ENCODE measurements at places on chromosomes 11 and 22. TPM values are rescaled to one million over a fixed set of nuclear protein-coding genes. Genes with fewer than 3 reads are reported as not detected.

GRCh38 chr11:44189986-44190882 is 94.8 kb downstream of the EXT2 start:
- H3K27ac ChIP-seq = no peak overlapping the region
- no peak for DNase-seq
- peaks cover 38% of the 10 kb centered on the region for H3K4me1 ChIP-seq
- peaks cover 37% of the 10 kb centered on the region for H3K36me3 ChIP-seq
- H3K27me3 ChIP-seq = no peaks in the 10 kb centered on the region

GRCh38 chr11:102534261-102534872 is 3.8 kb upstream of the MMP7 start:
- peaks cover 12% of the 10 kb centered on the region for H3K27me3 ChIP-seq
- no peaks in the 10 kb centered on the region for H3K36me3 ChIP-seq
- no peaks in the 10 kb centered on the region for H3K4me1 ChIP-seq
- no peak overlapping the region for H3K4me3 ChIP-seq
- H3K27ac ChIP-seq = no peak overlapping the region
- DNase-seq = no peak

- H3K4me1 ChIP-seq = no peaks in the 10 kb centered on the region
- H3K27me3 ChIP-seq = peaks cover 41% of the 10 kb centered on the region
- no peak for DNase-seq
- no peak overlapping the region for H3K4me3 ChIP-seq
- H3K36me3 ChIP-seq = no peaks in the 10 kb centered on the region
These were observed 402.4 kb downstream of the MN1 start for GRCh38 chr22:27399161-27399560.

DNA sequence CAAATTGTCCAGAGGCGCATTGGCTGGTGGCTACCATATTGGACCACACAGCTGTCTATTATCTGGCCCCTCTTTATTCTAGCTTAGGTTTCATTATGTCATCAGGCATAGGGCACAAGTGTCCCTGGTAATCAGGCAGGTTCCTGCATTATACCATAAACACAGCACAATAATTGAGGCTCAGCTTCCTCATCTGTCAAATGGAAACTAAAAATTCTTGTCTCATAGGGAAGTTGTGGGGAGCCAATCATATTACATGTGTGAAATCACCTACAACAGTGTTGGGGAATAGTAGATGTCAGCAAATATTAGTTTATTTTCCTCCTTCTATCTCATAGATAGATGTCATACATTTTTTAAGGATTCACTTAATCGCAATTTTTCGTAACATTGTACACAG is 231.0 kb upstream of the SORL1-AS1 start:
- H3K36me3 ChIP-seq = peaks cover 6% of the 10 kb centered on the region
- DNase-seq = no peak
- H3K27ac ChIP-seq = no peak overlapping the region
- no peak overlapping the region for H3K4me3 ChIP-seq

- H3K4me3 ChIP-seq = peak overlapping the region; percentile 8
- no peaks in the 10 kb centered on the region for H3K27me3 ChIP-seq
- H3K4me1 ChIP-seq = peaks cover 68% of the 10 kb centered on the region
- peak overlapping the region; percentile 81 for H3K27ac ChIP-seq
- no peak for DNase-seq
These were observed 19.4 kb upstream of the TMA7B start for GRCh38 chr22:39940757-39941305.

DNA sequence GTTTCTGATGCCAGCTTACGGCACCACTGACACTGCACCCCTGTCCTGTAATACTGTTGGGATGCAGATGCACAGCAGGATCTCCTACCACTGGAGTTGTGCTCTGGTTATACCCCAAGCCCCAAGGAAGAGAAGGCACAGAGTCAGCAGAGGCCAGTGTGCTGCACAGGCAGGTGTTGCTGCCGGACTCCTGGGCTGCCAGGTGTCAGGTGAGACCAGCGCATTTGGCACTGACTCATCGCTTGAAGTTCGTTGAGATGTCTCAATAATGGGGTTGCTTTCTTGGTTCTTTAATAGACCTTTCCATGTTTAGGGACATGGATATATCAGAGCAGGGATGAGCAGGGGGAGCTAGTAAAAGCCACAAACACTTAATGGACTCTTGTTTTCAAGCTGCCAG is 75.7 kb upstream of the TTC12 start:
- no peak for DNase-seq
- H3K36me3 ChIP-seq = peaks cover 11% of the 10 kb centered on the region
- H3K27ac ChIP-seq = no peak overlapping the region
- peaks cover 15% of the 10 kb centered on the region for H3K4me1 ChIP-seq

- H3K27ac ChIP-seq = no peak overlapping the region
- H3K27me3 ChIP-seq = peaks cover 11% of the 10 kb centered on the region
- no peaks in the 10 kb centered on the region for H3K36me3 ChIP-seq
- no peak overlapping the region for H3K4me3 ChIP-seq
These were observed 5.1 kb upstream of the CLPB start for GRCh38 chr11:72439455-72439854.

- no peak overlapping the region for H3K4me3 ChIP-seq
- no peak overlapping the region for H3K27ac ChIP-seq
- H3K27me3 ChIP-seq = no peaks in the 10 kb centered on the region
- no peaks in the 10 kb centered on the region for H3K36me3 ChIP-seq
- H3K4me1 ChIP-seq = no peaks in the 10 kb centered on the region
These were observed 22.1 kb downstream of the RPUSD4 start for GRCh38 chr11:126189109-126189929.

DNA sequence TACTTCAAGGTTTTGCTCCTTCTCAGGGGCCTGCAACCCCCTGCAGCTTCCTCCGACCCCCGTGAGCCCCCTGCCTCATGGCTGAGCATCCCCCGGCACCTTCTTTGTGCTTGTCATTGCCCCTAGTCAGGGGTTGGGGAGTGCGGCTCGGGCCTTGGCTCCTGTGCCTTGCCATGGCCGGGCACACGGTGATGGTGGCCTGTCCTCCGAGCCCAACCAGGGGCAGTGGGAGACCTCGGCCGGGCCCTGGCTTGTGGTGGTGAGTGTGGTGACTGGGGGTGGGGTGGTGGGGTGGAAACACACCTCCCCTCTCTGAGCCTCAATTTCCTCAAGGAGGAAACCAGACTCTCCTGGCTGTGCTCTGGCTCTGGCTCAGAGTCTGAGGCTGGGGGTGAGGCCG is 1.5 kb upstream of the MRGPRG start:
- H3K4me1 ChIP-seq = peaks cover 10% of the 10 kb centered on the region
- H3K4me3 ChIP-seq = no peak overlapping the region
- no peaks in the 10 kb centered on the region for H3K36me3 ChIP-seq

GRCh38 chr11:133966921-133967598 is 10.3 kb upstream of the IGSF9B start:
- peaks cover 6% of the 10 kb centered on the region for H3K4me1 ChIP-seq
- no peak for DNase-seq
- H3K36me3 ChIP-seq = no peaks in the 10 kb centered on the region
- peaks cover 46% of the 10 kb centered on the region for H3K27me3 ChIP-seq
- H3K4me3 ChIP-seq = peak overlapping the region; percentile 78
- no peak overlapping the region for H3K27ac ChIP-seq

DNA sequence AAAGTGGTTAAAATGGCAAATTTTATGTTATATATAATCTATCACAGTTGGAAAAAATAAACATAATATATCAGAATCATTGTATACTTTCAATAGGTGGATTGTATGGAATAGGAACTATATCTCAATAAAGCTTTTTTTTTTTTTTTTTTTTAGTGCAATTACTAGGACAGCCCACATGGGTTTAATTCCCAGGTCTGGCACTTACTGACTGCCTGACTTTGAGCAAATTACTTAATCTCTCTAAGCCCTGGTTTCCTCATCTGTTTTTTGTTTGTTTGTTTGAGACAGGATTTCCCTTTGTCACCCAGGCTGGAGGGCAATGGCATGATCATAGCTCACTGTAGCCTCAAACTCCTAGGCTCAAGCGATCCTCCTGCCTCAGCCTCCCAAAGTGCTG is 26.1 kb upstream of the BAIAP2L2 start:
- peaks cover 18% of the 10 kb centered on the region for H3K4me1 ChIP-seq
- no peak for DNase-seq
- H3K4me3 ChIP-seq = no peak overlapping the region
- H3K27ac ChIP-seq = no peak overlapping the region
- H3K27me3 ChIP-seq = no peaks in the 10 kb centered on the region
- H3K36me3 ChIP-seq = no peaks in the 10 kb centered on the region

DNA sequence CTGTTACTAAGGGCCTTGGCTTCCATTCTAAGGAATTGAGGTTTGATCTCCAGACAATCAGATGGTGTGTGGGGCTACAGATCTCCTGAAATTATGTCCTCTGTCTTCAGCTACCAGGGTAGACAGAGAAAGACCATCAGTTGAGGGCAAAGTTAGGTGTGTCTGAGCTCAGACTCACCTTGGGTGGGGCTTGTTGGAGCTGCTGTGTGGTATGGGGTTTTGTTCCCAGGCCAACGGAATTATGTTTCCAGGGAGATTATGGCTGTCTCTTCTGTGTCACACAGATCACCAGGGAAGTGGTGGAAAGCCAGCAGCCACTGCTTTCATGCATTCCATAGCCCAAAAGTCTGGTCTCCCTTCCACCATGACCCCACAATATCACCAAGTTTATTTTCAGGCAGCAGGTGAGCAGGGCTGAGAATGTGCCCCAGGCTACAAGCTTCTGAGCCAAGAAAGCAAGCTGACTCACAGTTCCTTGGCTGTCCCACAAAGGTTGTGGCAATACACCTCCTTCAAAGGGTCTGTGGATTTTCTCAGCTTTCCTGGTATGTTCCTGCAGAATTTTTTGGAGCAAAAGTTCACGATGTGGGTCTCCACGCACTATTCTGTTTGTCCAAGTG is 714.9 kb downstream of the LUZP2 start:
- no peak overlapping the region for H3K4me3 ChIP-seq
- no peaks in the 10 kb centered on the region for H3K4me1 ChIP-seq

GRCh38 chr11:73622926-73623593 is 23.3 kb upstream of the PLEKHB1 start:
- DNase-seq = no peak
- peaks cover 23% of the 10 kb centered on the region for H3K27me3 ChIP-seq
- H3K4me1 ChIP-seq = peaks cover 3% of the 10 kb centered on the region
- H3K36me3 ChIP-seq = no peaks in the 10 kb centered on the region
- no peak overlapping the region for H3K4me3 ChIP-seq

- no peaks in the 10 kb centered on the region for H3K4me1 ChIP-seq
- no peak overlapping the region for H3K27ac ChIP-seq
- no peaks in the 10 kb centered on the region for H3K36me3 ChIP-seq
- H3K27me3 ChIP-seq = no peaks in the 10 kb centered on the region
These were observed 1110.4 kb upstream of the CCDC90B start for GRCh38 chr11:84396521-84396920.

DNA sequence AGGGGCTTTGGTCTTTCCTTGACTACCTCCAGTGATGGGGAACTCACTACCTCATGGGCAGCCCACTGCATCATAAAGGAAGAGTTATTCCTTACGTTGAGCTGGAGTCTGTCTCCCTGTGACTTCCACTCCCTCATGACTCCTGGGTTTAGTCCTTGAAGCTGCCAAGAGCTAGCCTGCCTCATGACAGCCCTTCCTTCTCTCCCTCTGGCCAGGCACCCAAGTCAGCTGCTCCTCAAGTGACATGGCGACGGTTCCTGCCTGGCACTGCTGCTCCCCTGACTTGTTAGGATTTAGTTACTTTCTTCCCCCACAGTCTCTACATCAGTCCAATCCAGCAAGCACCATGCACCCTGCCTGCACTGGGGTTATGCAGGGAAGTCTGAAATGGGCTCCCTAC is 196.1 kb upstream of the TBCEL start:
- no peaks in the 10 kb centered on the region for H3K36me3 ChIP-seq
- H3K4me1 ChIP-seq = peaks cover 11% of the 10 kb centered on the region
- H3K27ac ChIP-seq = no peak overlapping the region

- H3K4me1 ChIP-seq = no peaks in the 10 kb centered on the region
- no peak for DNase-seq
- no peaks in the 10 kb centered on the region for H3K36me3 ChIP-seq
- H3K4me3 ChIP-seq = no peak overlapping the region
- no peak overlapping the region for H3K27ac ChIP-seq
- H3K27me3 ChIP-seq = no peaks in the 10 kb centered on the region
These were observed 1234.7 kb downstream of the TBC1D22A start for GRCh38 chr22:47997052-47997590.

DNA sequence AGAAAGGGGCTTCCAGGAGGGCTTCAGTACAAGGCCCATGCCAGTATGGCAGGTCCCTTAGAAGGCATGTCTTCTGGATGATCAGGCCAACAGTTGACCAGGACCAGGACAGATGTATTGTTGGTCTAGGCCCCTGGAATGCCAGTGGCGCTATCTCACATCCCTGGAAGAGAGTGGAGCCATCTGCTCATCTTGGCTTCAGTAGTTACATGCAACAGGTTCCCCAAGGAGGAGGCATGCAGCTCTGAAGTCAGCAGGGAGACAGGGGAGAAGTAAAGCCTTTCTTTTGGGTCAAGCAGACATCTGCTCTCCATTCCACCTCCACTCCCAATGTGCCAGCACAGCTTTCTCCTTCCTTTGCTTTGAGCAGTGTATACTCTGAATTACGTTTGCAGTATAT is 244.1 kb downstream of the KIRREL3 start:
- H3K4me3 ChIP-seq = no peak overlapping the region
- H3K27me3 ChIP-seq = peaks cover 15% of the 10 kb centered on the region
- DNase-seq = no peak
- H3K36me3 ChIP-seq = no peaks in the 10 kb centered on the region
- no peaks in the 10 kb centered on the region for H3K4me1 ChIP-seq
- H3K27ac ChIP-seq = no peak overlapping the region

DNA sequence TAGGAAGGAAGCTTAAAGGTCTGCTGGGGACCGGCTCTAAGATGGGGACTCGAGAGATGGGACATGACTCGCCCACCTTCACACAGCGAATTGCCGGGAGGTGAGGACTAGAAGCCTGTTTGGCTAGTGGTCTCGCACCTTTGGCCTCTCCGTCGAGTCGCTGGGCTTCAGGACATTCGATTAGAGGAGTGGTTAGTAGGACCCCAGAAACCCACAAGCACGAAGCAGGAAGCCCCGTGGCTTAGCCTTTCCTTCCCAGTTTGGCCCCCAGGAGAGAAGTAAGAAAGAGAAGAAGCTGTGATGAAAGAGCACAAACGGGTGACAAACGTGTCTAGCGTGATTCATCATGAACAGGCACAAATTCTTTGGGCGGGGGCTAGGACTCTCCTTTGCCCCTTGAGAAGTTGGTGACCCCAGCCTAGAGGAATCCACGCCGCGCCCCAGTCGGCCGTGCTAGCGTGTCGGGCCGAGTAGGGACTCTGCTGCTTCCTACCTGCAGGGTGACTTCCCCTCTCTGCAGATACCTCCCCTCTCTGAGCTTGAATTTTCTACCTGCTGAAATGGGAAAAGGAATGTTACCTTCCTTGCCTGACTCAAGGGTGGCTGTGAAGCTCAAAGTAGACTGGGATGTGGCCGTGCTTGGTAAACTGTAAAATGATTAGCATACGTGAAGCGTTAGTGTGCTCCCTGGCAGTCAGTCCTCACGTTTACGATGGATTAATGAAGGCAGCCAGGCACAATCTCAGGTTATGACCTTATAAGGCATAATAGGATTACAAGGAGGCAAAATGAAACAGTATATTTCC is 1.1 kb upstream of the ADM start:
- peak; percentile 64 for DNase-seq
- no peaks in the 10 kb centered on the region for H3K36me3 ChIP-seq
- peaks cover 46% of the 10 kb centered on the region for H3K4me1 ChIP-seq
- H3K27ac ChIP-seq = no peak overlapping the region

Gene BATF2
- total RNA-seq = not detected

Gene SHISA8
- not detected for total RNA-seq

Gene RTN4RL2
- not detected for total RNA-seq

Gene KCNJ4
- not detected for total RNA-seq

Gene SCO2
- 18.5 TPM for total RNA-seq

Gene LINC01488
- total RNA-seq = not detected

Gene MMP8
- not detected for total RNA-seq

Gene PLAAT2
- total RNA-seq = not detected

Gene TRPM5
- total RNA-seq = not detected

Gene ASCL2
- total RNA-seq = 5.3 TPM

Gene RIMBP3C
- 1.4 TPM for total RNA-seq

Gene BANF1
- total RNA-seq = 376 TPM

Gene HTR3B
- total RNA-seq = not detected

Data from natural killer cell treated with Interleukin-12 subunit alpha and Interleukin-12 subunit beta and Interleukin-15 and Interleukin-18, amount 100 ng/mL, for 72 hours (primary cell).